ENCODE measurements at places on chromosomes 1 and 21.

DNA sequence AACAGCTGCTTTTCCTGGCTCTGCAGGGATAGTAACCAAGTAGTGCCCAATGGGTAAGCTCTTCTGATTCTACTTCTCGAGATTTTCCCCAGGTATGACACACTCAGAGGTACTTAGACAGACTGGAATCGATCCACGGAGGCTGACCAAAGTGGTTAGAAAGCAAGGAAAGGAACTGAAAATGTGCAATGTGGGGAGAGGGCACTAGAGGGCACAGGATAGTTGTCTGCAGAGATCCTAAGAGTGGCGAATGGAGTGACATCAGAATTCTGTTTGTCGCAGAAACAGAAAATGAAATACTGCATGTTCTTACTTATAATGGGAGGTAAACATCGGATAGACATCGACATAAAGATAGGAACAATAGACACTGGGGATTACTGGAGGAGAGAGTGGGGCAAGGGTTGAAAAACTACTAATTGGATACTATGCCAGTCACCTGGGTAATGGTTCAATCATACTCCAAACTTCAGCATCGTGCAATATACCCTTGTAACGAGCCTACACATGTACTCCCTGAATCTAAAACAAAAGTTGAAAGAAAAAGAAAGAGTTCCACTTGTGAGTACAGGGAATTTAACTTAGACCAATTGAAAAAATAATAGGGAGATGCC, 23.3 kb downstream of the CYP2J2 start:
- no peak for DNase-seq

DNA sequence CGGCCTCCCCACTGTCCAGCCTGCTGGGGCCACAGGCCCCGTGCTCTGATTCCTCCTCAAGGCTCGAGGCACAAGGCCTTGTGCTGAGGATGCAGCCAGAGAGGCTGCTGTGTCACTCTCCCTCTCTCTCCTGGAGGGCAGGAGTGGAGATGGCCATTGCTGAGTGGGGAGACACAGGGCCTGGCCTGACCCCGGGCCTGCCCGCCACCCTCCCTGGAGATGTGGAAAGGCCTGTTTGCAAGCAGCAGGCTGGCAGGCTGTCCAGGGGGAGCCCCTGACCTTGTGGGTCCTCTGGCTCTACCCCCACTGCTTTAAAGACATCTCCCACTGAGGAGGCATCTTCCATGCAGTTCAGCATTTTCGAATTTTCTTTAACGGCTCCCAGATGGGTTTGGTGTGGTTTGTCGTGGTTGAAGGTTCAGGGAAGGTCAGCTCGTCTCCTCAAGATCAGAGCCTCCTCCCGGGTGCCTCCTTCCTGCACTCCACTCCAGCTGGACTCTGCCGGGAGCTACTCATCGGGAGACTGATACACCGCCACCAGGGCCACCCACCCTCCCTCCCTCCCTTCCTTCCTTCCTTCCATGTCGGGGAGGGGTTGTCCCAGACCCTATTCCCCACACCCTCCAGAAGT, 69.1 kb downstream of the SPSB1 start:
- DNase-seq: no peak

DNA sequence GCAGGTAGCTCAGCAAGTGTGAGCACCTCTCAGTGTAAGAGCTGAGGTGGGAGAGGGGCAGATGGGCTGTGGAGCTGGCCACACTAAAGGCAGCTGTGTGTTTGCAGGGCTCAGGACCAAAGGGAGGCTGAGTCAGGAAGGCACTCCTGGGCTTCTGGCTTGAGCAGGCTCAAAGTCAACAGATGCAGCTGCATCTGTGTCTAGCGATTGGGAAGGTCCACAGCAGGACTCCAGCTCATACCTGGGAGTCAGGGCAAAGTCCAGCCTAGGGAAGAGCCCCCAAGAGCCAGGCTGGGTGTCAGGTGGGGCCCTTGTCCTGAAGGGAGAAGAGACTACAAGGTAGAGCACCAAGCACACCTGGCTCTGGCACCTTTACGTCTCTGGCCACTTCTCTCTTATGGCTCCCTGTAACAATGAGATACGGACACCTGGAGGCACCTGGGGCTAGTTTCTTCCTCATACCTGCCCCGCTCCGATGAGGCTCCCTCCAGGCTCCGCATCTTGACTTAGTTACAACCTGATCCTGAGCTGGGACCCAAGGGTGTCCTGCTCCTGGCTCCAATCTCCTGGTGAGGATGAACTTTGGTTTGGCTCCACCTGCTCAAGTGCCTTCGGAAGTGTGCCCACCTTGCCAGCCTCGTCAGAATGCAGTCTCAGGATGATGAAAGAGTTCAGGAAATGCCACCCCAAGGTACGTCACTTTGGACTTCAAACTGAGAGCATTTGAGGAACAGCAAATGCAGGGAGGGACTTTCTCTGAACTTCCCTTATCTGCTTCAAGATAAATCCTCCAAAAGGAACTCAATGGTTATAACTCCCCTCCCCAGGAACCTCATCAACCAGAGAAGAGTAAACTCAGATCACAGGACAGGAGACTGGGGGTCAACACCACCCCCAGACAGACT, 21.5 kb upstream of the SLC2A1 start:
- no peak for DNase-seq

DNA sequence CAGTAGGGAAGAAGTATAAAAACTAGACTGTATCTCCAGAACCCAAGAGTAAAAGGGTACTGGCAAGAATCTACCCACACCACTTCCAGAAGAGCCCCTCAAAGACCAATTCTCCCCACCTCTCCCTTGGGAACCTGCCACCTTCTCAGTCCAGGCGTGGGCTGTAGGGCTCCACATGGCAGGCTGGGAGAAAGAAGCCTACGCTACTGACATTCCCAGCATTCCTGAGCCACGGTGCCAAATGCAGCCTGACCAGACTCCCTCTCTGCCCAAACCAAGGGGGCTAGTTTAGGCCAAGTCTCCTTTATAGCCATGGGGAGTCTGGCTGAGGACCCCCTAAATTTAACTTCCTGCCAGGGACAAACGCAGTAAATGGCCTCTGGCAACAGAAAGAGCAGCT, 2.0 kb downstream of the UBE2Q1 start:
- no peak for DNase-seq

DNA sequence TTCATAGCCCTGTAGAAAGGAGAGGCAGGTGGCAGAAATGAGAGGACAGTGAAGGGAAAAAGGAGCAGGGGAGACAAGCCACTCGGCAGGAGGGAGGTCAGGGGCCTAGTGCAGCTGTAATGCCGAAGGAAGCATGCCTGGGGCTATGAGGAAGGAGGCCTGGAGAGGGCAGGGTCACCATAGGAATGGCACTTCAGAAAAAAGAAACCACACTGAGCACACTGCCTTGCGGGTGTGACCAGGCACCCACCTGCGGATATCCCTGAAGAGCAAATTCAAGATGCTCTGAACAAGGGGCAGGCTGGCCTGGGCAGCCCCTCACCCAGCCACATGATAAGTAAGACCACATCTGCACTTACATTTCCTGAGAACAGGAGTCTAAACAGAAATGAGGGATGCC, 104.7 kb downstream of the JAK1 start:
- peak; percentile 23 for DNase-seq

DNA sequence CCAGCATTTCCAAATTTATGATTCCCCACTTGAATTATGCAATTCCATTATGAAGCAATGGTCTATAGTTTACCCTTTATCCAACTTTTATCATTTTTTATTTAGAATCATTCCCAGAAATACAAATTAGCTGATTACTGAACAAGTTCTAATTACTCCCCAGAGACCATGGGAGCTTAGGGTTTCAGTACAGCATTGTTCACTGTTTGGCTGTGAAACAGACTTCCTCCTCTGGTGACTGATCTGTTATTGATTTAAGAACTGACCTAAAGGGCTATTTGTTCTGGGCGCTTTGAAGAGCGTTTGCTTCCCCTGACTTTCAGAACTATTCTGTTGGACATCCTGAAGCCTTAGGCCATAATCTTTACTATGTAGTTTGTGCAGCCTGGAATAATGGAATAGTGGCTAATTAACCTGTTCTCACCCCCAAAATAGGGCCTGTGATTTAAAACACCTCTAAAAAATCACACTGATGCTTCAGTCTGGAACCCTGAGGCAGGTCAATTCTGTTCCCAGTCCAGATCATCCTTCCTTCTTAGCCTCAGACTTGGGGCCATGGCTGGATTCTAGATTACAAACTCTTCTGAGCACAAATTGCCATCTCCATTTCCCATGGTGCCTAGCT, 58.7 kb downstream of the ALG14 start:
- DNase-seq: no peak
